Activated CD4-positive, alpha-beta T cell treated with anti-CD3 and anti-CD28 coated beads, Interleukin-10, Interleukin-2, amounts not matched to agents 100 ng/mL and 50 ng/mL, durations not matched to agents 16 hours and 8 hours (primary cell): ENCODE measurements at places on chromosomes 1 and 21.

GRCh38 chr1:204445860-204446412 is 34.3 kb upstream of the PPP1R15B start:
- DNase-seq: peak; percentile 60

GRCh38 chr1:30335389-30335996 is 387.9 kb downstream of the MATN1 start:
- no peak for DNase-seq

GRCh38 chr1:97603218-97603617 is 317.6 kb downstream of the DPYD start:
- no peak for DNase-seq

DNA sequence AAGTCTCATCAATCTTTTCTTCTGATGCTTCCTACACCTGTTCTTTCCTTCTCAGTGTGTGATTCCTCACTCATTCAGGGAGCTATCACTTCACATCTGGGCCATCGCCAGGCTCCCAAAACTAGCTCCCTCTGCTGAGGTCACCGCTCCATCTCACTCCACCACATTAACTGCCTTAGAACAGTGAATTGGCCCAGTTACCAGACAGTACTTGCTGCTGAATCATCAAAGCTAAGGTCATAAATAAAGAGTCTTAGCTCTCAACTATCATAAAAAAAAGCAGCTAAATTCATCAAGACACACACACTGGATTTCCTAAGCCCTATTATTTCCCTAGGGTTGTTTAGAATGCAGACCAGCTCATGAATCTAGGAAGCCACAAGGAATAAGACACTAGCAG is 18.8 kb upstream of the SRM start:
- no peak for DNase-seq
